ENCODE measurements at places on chromosomes 2 and 18.

DNA sequence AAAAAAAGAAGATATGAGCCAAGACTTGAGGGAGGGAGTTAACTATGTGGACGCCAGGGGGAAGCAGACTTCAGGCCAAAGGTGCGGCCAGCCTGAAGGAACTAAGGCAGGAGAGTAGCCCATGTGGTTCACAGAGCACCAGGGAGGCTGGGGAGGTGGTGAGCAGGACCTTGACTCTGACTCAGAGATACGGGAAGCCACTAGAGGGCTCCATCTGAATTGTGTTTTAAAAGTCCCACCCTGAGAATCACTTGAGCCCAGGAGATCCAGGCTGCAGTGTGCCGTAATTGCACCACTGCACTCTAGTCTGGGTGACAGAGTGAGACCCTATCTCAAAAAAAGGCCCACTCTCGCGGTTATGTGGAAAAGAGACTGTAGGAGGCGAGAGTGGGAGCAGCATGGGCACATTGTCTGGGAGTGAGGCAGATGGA is 12.3 kb downstream of the CEP192 start:
- no peak for DNase-seq

GRCh38 chr18:27400001-27400400 is 214.9 kb upstream of the CHST9 start:
- DNase-seq = no peak

DNA sequence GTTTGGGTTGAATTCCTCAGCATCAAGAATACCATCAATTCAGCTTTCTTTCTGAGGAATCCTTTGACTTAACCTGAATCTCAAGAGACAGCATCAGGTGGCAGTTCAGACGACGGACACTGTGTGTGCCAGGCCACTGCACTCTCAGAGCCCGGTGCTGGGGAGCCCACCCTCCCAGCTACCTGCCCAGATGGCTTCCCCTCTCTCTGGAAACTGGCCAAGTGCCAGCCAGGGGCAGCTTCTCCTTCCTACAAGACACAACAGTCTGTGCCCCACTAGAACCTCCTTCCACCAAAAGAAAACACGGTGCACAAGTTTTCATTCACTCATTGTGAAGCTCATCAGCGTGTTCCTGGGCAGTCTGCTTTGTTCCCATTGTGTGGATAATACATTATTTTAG is 28.5 kb downstream of the MAL start:
- no peak for DNase-seq

DNA sequence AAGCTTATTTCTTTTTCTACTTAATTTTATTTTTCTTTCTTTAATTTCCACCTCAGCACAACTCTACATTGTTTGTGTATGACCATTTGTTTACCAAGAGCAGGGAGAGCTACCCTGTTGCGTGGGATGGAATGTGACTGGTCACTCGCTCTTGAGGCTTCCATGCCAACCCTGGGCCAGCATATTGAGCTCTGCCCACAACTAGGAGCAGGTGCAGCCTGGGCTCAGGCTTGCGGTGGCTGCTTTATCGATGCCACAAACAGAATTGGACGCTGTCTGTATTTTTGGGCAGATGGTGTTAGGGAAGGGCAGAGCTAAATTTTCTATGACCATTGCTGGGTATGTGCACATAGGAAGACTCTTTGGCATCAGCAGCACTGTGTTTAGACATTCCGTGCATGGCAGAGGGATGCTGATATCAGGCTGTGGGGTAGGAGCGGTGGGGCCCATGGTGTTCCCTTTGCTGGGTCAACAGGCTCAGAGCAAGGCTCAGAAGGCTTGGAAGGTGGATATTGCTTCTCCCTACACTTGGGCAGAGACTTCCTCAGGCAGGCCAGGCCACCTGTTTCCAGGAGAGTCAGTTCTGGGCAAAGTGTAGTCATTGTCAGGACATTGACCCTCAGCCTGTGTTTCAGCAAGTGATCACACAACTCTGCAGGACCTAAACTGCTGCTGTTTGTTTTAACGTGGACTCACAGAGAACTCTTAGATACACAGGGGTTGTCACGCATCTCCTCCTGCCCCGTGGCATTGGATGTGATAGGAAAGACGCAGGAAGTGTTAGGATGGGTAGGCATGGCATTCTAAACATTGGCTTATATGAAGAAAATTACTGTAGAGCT is 40.2 kb downstream of the TMEM182 start:
- no peak for DNase-seq

DNA sequence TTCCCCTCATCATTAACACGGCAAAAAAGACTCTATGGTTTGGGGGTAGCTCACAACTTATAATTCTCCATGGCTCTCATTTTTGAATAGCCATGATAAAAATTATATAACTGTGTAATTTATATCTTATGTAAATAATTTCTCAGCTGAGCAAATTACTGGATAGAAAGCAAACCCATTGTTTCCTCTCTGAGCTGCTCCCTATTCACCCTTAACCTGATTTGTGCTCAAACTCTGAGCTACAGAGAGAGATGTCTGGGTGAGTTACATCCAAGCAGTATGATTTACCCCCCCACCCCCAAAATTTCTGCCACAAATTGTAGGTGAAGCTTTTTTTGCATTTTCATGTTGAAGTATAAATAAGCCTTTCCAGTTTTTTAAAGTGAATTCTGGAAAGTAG is 123.7 kb downstream of the TFCP2L1 start:
- DNase-seq = no peak

GRCh38 chr2:208253600-208254117 is 1.2 kb downstream of the IDH1 start:
- DNase-seq = no peak

DNA sequence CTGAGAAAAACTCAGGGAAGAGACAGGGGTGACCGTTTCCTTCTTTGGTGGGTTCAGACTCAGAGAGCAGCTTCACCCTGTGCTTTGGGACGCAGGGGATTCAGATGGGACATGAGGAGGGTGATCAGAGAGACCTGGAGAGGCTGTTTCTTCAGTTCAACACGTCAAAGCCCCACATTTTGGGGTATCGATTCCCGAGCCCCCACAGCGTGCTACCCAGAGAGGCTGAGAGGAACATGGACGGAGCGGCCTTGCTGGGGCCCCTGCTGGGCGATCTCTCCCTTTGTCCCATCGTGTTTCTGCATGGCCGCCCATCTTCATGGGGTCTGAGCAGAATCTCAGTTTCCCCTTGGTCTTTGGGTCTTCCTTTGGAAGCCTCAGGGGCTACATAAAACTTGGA is 38.2 kb upstream of the PXDN start:
- DNase-seq = no peak

DNA sequence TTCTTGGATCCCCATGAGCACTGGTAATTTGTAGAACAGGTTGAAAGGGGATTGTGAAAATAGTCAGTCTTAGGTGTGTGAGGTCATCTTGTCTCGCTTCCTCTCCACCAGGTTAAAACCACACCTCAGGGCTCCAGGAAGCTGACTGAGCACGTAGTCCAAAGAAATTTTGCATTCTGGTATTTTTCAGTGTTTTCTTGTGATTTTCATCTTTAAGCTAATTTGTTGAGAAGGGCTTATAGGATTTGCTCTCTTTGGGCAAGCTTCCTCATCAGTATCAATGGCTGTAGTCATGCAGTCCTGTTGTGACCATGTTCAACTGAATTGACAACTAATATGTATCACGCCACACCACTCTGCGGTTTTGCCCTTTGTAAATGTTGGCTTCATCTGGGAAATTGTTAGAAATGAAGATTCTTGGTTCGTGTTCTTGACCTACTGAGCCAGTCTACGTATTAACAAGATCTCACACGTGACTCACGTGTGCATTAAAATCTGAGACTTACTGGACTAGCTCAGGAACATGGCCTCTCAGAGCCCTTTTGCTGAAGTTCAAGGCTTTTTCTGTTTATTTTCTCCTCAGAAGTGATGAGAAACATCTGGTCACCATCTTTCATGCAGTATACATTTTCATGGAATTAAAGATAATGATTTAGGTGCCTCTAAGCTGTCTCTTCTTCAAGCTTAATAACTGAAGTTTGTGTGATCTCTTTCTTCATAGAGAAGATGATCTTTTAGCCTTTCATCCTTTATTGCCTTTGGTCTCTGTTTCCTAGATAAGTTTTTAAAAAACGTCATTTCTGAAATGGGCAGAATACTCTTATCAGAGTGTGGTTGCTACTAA is 32.8 kb downstream of the FMNL2 start:
- DNase-seq = no peak

DNA sequence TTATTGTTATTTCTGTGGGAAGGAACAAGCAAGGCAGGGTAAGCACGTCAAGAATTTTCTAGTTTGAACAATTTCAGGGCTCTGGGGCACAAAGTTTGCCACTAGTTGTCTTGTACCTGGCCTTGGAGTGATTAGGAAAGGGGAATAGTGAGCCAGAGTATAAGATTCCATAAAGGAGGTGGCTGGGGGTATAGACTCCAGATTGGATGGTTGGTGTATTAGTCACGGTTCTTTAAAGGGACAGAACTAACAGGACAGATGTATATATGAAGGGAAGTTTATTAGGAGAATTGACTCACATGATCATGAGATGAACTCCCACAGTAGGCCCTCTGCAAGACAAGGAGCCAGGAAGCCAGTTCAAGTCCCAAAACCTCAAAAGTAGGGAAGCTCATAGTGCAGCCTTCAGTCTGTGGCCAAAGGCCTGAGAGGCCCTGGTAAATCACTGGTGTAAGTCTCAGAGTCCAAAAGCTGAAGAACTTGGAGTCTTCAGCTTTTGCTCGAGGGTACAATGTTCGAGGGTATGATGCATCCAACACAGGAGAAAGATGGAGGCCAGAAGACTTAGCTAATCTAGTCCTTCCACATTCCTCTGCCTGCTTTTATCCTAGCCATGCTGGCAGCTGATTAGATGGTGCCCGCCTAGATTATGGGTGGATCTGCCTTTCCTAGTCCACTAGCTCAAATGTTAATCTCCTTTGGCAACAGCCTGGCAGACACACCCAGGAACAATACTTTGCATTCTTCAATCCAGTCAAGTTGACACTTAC is 31.5 kb upstream of the PTPRM start:
- DNase-seq = no peak

GRCh38 chr18:78242254-78242643 is 737.4 kb upstream of the SALL3 start:
- DNase-seq = no peak

DNA sequence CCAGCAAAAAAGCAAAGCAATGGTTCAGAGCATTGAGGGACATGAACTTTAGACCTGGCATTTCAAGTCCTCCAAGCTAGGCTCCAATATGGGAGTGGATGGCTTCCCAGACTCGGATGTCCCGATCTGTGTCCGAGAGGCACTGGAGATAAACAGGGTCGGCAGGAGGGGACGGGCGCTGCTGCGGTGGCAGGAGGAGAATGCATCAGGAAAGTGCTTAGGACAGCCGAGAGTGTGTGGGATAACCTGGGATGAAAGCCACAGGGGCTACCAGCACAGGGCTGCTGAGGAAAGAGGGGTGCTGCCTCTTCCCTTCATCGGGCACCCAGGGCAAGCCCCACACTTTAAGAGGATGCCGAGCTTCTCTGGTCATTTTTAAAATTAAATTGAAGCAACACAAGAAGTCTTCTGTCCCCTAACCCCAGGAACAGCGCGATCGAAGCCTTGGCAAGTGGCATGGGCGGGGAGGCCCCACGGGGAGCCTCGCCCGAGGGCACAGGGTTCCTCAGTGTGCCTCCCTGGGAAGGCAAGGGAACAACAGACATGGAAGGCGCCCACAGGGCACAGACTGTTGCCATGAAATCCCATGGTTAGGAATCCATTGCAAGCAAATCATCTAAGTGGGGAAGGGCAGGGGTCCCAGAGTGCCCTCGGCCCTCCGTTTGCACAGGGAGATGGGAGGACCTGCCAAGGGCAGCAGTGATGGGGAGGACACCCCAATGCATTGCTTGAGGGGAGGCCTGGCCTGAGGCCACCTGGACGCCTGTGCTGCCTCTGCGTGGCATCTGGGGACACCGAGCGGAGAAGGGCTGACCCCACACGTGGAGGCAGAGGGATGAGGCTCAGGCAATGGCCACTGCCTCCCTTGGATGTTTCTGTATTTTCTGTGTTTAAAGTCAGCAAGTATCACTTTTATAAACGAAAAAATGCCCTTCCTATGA is 78.5 kb upstream of the GPC1 start:
- no peak for DNase-seq

DNA sequence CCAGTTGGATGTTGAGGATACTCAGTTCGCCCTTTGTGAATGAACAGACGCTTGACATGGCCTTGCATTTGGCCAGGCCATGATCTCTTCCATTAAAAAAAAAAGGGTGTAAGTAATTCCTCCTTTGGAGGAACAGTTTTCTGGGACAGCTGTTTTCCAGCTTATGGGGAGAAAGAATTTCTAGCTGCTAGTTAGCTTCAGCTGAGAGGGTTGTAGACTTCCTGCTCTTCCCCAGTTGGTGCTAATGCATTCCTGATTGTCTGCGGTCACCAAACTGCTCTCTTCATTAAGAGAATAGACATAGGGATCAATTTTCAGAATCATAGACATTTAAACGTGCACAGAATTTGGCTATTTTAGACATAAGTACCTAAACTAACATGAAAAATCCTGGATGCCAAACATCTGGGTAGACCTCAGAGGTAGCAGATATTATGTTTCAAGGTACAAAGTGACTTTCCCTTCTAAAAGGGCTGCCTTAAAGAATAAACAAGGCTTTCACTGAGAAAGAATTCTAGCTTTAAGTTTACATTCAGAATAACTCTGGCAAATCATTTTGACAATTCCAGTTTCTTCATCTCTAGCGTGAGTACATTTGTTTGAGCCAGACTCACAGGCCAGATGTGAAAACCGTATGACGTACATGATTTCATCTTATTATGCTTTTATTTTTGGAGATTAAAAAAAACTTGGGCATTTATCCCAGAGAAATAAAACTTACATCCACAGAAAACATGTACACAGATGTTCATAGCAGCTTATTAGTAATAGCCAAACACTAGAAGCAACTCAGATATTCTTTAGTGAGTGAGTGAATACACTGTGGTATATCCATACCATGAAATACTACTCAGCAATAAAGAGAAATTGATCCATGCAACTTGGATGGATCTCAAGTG is 71.2 kb downstream of the MAIP1 start:
- DNase-seq = no peak

DNA sequence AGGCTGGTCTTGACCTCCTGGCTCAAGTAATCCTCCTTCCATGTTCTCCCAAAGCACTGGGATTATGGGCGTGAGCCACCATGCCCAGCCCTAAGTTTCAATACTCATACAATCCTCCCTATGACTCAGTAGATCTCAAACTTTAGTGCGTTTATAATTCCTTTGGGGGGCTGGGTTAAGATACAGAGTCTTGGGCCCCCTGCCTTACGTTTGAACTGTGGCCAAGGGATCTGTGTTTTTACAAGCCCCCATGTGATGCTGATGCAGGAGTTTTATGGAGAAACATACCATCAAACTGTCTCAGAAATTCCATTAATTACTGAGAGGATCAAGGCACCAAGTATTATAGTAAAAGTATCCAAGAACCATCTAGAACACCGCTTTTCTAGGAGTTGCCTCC is 38.2 kb upstream of the FAM136A start:
- DNase-seq = no peak
